Type B pancreatic cell (in vitro differentiated cells): ENCODE measurements at places on chromosomes 6 and 20. TPM values are rescaled to one million over a fixed set of nuclear protein-coding genes. Genes with fewer than 3 reads are reported as not detected.

DNA sequence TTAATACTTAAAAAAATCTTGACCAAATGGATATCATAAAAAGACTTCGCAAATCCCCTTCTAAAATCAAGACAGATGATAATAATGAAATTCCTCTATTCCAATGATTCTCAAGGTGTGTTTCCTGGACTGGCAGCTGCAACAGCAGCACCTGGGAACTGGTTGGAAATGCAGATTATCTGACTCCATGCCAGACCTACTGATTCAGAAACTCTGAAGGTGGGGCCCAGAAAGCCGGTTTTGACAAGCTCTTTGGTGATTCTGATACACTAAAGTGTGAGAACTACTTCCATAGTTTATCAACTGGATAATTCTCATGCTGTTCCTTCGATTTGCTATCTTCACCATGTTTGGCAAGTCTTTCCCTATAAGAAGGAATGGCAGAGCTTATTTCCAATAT, 252.1 kb downstream of the COL12A1 start:
- H3K36me3 ChIP-seq, result no peaks in the 10 kb centered on the region
- no peak for DNase-seq
- no peak overlapping the region for H3K4me3 ChIP-seq
- H3K4me1 ChIP-seq, result peaks cover 3% of the 10 kb centered on the region

DNA sequence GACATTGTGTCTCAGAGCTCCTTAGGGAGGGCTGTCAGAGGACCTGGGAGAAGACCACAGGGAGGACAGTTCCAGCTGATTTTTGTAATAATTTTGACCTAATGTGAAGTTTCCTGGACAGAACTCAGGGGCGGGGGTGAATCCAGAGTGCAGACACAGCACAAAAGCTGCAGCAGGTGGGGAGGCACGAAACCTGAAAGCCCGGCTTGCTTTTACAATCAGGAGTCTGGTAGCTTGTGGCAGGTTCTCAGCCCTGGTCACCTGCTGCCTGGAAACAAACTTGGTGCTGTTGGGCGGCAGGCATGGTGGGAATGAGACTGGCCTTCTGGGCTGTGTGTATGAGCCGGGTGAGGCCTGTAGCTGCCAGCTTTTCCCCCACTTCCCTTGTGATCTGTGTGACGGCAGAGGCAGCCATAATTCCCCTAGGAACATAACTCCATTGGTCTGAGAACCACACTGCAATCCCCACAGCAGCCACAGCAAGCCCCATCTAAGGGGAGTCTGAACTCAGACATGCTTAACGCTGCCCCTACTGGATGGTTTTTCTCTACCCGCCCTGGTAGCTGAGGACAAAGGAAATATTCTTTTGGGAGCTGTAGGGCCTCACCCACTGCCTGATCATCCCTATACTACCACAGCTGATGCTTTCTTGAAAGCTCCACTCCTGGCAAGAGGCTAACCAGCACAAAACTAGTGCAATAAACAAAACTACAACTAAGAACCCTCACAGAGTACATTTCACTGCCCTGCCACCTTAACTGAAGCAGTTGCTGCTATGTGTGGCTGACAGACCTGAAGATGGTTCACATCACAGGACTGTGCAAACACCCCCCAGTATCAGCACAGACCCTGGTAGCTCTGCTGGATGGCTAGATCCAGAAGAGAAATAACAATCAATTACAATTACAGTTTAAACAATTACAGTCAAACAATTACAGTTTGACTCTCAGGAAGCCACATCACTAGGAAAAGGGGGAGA, 1055.1 kb upstream of the GJE1 start:
- H3K4me3 ChIP-seq, result no peak overlapping the region
- no peak overlapping the region for H3K27ac ChIP-seq
- H3K4me1 ChIP-seq, result no peaks in the 10 kb centered on the region
- H3K27me3 ChIP-seq, result no peaks in the 10 kb centered on the region
- no peaks in the 10 kb centered on the region for H3K36me3 ChIP-seq

DNA sequence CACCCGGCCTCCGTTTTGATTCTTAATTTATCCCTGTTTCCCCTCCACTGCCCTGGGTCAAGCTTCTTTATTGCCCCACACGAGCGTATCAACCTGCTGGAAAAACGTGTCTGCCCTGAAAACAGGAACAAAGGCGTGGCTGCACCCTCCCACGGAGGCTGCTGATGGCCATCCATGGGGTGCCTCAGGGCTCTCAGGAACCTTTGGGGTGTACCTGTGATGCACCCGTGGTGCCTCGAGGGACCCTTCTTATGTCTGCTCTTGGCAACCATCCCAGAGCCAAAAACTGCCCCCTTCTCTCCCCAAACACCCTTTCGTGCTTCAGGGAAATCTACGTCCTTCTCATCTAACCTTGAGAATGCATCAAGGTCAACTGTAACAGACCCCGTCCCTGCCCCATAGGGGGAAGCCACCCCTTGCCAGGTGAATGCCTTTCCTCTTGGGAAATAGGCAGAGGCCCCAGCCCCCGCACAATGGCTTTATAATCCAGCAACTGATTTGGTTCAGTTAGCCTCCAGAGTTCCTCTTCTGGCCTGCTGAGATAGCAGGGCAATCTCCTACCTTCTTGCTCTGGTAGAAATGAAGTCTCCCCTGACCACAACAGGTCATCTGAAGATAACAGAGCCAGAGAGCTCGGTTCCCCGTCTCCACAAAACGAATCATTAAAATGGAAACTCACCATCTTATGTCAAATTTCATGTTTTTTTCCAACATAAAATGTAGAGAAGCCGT, 29.4 kb downstream of the PSMG4 start:
- H3K36me3 ChIP-seq, result peaks cover 23% of the 10 kb centered on the region
- H3K4me3 ChIP-seq, result no peak overlapping the region
- no peaks in the 10 kb centered on the region for H3K27me3 ChIP-seq
- no peak for DNase-seq
- H3K27ac ChIP-seq, result no peak overlapping the region

GRCh38 chr6:118495485-118496280, 52.4 kb upstream of the PLN start:
- H3K27ac ChIP-seq, result no peak overlapping the region
- DNase-seq, result no peak
- peaks cover 12% of the 10 kb centered on the region for H3K36me3 ChIP-seq
- H3K4me3 ChIP-seq, result no peak overlapping the region
- no peaks in the 10 kb centered on the region for H3K27me3 ChIP-seq

GRCh38 chr6:106066989-106067388, 19.1 kb upstream of the PRDM1 start:
- no peak overlapping the region for H3K4me3 ChIP-seq
- H3K36me3 ChIP-seq, result no peaks in the 10 kb centered on the region
- peaks cover 24% of the 10 kb centered on the region for H3K27me3 ChIP-seq
- H3K4me1 ChIP-seq, result peaks cover 24% of the 10 kb centered on the region
- no peak overlapping the region for H3K27ac ChIP-seq
- no peak for DNase-seq

- peaks cover 16% of the 10 kb centered on the region for H3K4me1 ChIP-seq
- H3K27me3 ChIP-seq, result no peaks in the 10 kb centered on the region
- no peak overlapping the region for H3K4me3 ChIP-seq
Measured at GRCh38 chr6:13662651-13663334, 47.7 kb downstream of the NOL7 start.

DNA sequence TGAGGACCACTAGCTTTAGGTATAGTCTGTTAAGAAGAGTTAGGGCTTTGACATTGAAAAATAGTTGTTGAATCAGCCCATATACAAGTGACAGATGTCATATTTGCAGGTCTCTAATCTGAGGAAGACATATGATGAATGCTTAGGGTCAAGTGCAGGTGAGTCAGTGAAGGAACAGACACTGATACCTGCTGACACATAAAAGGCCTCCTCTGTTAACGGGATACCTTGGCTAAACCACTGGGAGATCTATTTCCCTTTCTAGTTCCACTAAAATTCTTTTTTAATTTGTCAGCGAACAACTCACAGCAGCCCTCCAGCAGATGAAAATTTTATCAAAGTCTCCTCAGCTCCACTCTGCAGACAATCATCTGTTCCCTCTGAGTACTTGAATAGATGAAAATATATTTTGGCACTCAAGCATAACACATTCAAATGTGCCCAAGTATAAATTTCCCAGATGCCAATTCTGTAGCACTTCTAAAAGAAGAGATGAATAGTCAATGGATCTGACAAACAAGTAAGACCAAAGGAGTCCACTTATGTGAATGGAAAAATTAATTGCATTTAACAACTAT, 154.0 kb downstream of the KIF16B start:
- peaks cover 26% of the 10 kb centered on the region for H3K36me3 ChIP-seq
- H3K27me3 ChIP-seq, result no peaks in the 10 kb centered on the region
- DNase-seq, result no peak
- H3K4me3 ChIP-seq, result no peak overlapping the region
- no peak overlapping the region for H3K27ac ChIP-seq
- H3K4me1 ChIP-seq, result peaks cover 10% of the 10 kb centered on the region

The PRDM13 gene
- total RNA-seq, result not detected in 2 replicates

The DEFB118 gene
- total RNA-seq, result not detected in 2 replicates

The GSTA3 gene
- not detected in 2 replicates for total RNA-seq

The ANKRD6 gene
- total RNA-seq, result 33.0 and 34.0 TPM in 2 replicates

The POU3F2 gene
- total RNA-seq, result 1.4 and 2.1 TPM in 2 replicates
